Activated effector memory CD4-positive, alpha-beta T cell treated with anti-CD3 and anti-CD28 coated beads, Interleukin-2, amount 50 U/mL, for 16 hours (primary cell): ENCODE measurements at places on chromosomes 13 and 19.

- no peak for DNase-seq
Observed at GRCh38 chr13:19607523-19608078, 25.9 kb upstream of the MPHOSPH8 start.

GRCh38 chr13:64591971-64592370 lies 2638.2 kb downstream of the PCDH9 start:
- no peak for DNase-seq

GRCh38 chr13:91142572-91142971 lies 204.9 kb upstream of the MIR17HG start:
- no peak for DNase-seq

DNA sequence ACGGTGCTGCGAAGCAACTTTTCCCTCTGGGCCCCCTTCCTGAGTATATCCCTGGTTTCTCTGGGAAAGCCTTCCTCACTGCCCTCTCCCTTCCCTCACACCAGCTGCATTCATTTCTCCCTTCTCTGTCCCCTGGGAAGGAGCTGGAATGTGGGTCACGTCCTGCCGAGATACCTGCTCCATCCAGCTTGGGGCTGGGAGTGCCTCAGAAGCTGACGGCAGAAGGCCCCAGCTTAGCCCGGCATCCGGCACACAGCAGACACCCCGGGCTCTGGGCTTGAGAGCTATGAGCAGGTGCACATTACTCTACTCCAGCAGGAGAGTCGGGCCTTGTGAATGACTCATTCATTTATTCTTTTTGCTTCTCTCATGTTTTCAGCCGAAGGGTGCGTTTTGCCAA lies 170.6 kb downstream of the TEX29 start:
- DNase-seq, result no peak

- DNase-seq, result no peak
Observed at GRCh38 chr19:31258211-31259052, 90.8 kb downstream of the TSHZ3 start.

DNA sequence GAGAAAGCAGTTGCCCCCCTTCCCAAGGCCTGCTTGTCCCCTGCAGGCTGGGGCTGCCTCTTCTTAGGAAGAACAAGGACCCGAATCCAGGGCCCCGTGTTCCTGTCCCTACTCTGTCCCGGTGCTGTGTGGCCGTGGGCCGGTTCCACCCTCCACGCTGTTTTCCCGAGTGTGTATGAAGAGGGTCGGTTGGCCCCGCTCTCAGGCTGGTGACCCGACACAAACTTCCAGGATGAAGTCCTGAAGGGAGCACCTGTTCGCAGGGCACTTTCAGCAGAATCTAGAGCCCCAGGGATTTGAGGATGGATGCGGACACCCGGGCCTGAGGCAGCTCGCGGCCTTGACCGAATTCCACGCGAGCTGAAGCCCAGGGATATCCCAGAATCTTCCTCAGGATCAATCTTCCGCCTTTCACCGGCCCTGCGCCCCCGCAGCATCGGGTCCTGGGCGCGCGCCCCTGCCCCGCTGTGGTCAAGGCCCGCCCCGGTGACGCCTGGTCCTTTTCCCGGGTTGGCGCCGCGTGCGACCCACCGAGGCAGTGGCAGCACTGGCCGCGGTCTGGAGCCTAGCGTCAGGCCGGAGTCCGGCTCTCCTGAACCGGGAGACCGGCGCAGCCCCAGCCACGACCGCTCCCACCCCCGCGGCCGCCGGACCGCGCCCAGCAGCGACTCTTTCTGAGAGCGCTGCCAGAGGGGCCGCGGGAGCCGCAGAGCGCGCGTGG lies 528 bp upstream of the CHST8 start:
- peak; percentile 46 for DNase-seq

DNA sequence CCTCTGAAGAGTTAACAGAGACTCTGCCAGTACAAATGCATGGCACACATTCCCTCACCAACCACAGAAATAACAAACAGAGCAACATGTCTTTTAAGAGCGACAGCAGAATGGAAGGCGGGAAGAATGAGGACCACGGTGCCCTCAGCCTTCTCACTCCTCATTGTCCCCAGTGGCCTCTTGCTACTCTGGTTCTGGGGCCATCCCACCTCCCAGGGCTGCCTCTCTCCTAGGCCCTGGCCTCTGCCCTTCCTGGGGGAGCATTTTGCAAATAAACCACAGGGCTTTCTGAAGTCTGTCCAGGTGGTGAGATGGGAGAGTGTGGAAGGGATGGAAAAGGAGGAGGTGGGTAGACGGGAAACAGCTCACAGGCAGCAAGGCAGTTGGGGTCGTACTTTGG lies 28.3 kb downstream of the CYP2B6 start:
- no peak for DNase-seq

DNA sequence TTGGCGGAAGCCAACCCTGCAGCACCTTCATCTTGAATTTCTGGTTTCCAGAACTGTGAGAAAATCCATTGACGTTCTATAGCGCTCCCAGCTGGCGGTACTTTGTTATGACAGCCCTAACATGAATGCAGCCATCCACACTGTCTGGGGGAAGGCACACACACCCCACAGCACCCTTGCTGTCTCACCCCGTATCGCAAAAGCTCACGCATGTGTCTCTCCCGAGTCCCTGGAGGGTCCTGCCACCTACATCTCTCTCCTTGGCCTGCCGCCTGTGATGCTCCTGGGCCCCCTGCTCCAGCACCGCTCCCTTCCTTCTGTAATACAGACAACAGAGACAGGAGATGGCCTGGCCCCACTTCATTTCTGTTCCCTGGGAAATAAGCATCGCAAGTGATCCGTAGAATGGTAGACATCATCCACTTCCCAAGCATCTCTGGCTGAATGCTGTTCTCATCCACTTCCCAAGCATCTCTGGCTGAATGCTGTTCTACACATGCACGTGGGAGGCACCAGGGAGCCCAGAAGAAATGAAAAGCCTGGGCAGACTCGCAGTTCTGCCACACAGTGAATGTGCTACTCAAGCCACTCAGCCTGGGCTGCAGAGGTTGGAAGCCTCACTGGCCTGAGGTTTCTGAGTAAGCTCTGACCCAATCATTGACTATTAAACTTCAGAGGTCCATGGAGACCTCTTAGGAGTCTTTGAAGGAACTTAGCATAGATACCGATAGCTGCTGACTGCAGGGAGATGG lies 29.6 kb downstream of the EPN1 start:
- no peak for DNase-seq

- peak; percentile 82 for DNase-seq
Observed at GRCh38 chr13:29472332-29472961, 123.0 kb downstream of the SLC7A1 start.

DNA sequence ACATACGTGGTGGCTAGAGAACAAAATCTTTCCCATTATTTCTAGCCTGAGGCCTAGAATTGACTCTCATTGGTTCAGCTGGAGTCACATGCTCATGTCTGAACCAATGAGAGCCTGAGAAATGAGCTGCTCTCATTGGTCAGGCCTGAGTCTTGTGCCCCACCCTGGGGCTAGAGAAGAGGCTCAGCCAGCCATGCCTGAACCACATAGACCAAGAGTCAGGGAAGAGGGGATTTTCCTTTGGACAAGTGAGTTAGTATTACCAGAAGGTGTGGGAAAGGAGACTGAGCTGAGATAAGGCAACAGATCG lies 6.9 kb downstream of the FXYD5 start:
- DNase-seq, result no peak

DNA sequence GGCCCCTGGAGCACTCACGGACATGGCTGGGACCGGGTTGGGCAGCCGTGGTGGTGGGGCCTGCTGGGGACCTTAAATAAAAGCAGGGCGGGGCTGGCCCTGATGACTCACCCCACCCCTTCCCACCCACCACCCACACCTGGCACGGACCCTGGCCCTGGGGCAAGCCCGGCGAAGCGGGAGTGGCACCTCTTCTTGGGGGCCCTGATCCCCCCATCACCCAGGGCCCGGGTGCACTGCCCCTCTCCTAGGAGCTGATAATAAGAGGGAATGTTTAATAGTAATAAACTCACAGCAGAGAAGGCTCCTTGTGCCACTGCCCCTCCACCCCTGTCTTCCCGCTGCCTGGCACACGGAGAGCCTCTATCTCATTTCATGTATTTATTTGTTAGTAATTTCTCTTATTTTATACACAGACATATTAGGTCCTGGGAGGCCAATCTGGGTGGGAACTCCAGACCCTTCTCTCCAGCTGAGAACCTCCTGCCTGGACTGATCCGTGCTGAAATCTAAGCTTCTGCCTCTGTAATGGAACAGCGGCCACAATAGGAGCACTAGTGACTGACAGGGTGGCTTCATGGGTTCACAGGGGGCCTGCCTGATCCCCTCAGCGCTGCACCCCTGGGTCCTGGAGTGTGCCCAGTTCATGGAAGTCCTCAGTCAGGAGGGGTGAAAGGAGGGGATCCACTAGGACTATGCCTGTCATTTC lies at the start of gene LGALS7:
TSS of gene LGALS7 (minus strand) at position 49 of the 709 bp plus-strand sequence. CDS start at position 24, 25 bp downstream.
- no peak for DNase-seq

DNA sequence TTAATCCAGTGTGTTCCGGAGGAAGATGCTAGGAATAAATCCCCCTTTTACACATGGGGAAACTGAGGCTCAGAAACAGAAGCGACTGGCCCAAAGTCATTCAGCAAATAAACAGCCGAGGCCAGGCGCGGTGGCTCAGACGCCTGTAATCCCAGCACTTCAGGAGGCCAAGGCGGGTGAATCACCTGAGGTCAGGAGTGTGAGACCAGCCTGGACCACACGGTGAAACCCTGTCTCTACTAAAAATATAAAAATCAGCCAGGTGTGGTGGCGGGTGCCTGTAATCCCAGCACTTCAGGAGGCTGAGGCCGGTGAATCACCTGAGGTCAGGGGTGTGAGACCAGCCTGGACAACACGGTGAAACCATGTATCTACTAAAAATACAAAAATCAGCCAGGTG lies 11.6 kb upstream of the PLIN3 start:
- DNase-seq, result no peak
